Pancreas (tissue), 10 donors: ENCODE measurements at places on chromosomes 1 and 21. TPM values are rescaled to one million over a fixed set of nuclear protein-coding genes. Genes with fewer than 3 reads are reported as not detected.

- no peak for DNase-seq
Observed at GRCh38 chr1:248853663-248854375, 5.1 kb downstream of the ZNF692 start.

The CYP4A22 gene
- total RNA-seq: not detected

DNA sequence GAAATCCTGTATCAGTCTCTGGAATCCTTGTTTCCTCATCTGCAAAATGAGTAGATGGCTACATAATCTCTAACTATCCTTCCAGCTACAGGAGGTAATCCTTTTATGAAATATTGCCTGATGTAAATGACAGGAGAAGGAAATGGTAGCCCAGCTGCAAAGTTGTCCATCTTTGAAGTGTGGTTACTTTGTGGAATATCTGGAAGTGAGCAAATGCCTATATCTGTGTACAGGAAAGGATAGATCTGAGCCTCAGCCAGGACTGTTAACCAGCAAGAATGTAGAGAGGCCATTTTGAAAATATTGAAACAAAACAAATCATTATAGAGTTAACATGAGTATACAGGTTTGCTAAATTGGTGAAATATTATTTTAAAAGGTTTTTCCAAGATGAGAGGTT lies 74.8 kb upstream of the BMP8A start:
- no peak for DNase-seq

- DNase-seq: no peak
Observed at GRCh38 chr1:94974824-94975223, 47.9 kb upstream of the CNN3 start.

GRCh38 chr1:171405391-171405714 lies 80.0 kb upstream of the PRRC2C start:
- DNase-seq: no peak

GRCh38 chr1:219902951-219903350 lies 25.4 kb downstream of the SLC30A10 start:
- no peak for DNase-seq

GRCh38 chr1:247370786-247371732 lies 39.4 kb upstream of the ZNF496 start:
- no peak for DNase-seq

GRCh38 chr1:111139324-111139955 lies 453 bp downstream of the DRAM2 start:
- peak; percentile 18 for DNase-seq

The HES3 gene
- total RNA-seq: not detected

- DNase-seq: no peak
Observed at GRCh38 chr1:247056071-247056470, 22.5 kb downstream of the ZNF670 start.

DNA sequence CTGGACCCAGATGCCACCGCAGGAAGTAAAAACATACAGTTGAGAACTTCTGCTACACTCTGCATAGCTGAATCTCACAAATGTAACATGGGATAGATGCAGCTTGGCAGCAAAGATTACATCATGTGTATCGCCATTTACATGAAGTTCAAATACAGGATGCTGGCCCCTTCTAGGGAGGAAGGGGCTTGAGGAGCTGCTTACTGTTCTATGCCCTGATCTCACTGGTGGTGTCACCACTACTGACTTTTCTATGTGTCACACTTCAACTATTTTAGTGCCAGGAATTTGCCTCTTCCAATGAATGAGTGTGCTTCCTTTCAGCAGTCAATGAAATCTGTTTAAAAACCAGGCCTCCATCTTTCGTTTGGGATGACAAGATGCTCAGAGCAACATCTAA lies 31.1 kb downstream of the MRAP start:
- no peak for DNase-seq

- no peak for DNase-seq
Observed at GRCh38 chr1:15308135-15308534, 61.1 kb downstream of the FHAD1 start.

The AMPD1 gene
- 0.47 TPM for total RNA-seq

The FGR gene
- 3.1 TPM for total RNA-seq

DNA sequence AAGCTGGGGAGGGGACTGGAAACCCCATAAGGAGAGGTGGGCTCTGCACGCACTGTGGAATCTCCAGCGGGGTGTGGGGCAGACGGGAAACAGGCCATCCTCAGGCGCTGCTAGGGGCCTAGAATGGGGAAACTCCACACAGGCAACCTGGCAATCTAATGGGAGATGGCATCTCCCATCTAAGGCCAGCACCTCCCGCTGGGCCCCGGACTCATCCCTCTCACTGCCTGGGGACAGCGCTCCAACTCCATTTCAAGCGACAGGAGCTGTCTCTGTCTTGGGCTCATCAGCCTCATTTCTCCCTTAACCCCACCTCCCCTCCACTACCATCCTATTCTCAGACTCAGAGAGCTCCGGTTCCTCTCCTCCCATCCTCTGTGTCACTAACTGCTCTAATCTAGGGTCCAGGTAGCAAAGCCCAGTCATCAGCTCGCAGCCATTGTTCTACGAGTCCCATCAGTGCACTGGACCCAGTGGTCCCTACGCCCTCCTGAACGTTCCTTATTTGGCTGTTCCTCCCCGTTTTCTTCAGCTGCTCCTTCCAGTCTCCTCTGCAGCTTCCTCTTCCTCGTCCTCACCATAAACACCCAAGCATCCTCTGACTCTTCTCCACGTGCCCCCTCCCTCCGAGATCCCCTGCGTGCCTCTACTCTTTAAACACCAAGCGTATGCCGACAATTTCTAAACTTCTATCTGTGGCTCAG lies 93.4 kb upstream of the CASZ1 start:
- DNase-seq: no peak

DNA sequence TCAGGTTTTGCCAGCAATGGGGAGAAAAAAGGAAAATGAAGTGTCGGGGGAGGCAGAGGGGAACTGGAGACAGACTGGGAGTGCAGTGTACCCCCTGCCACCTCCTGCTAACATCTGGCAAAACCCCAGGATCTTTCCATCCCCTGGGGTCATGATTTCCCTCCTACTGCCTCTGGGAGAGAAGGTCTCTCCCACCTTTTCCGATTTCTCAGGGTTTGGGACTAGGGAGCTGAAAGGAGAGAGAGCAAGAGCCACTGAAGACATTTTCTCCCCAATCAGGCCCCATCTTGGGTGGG lies 5.1 kb downstream of the FHL3 start:
- no peak for DNase-seq

DNA sequence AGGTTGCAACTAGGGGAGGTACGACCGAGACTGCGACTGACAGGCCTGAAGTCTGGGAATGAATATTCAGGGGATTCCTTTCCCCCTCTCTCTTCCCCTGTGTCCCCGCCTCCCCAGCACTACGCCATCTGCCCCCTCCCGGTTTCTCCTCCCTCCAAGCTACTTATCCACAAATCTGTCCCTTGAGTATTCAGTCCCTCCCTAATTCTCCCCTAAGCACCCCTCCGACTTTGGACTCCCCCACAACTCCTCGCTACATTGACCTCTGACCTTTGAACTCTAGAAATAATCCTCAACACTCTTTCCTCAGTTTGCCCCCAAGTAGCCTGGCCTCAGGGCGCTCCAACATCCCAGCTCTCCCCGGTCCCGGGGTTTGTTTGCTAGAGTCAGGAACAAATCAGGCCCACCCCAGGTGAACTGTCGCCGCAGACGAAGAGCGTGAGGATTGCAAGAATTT lies 393 bp downstream of the LYSMD1 start:
- DNase-seq: peak; percentile 52

DNA sequence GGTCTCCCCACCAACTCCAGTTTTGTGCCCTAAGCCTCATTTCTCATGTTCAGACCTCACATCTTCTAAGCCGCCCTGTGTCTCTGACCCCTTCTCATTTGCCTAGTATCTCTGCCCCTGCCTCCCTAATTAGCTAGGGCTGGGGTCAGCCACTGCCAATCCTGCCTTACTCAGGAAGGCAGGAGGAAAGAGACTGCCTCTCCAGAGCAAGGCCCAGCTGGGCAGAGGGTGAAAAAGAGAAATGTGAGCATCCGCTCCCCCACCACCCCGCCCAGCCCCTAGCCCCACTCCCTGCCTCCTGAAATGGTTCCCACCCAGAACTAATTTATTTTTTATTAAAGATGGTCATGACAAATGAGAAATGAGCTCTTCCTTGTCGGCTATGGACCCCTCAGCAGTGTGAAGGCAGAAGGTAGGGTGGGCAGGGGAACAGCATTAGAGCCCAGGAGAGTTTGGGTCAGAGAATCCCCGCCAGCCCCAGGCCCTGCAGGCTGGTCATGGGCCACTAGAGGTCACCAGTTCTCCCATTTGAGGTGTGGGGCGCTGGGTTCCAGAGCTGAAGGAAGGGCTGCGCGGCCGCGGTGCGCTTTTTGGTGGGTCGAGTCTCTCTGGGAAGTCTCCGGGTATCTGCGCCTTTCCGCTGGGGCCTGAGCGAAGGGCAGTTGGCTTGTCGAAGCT lies 11.5 kb downstream of the ADAMTSL4 start:
- peak; percentile 91 for DNase-seq

The ARMH1 gene
- total RNA-seq: 2.1 TPM
